ENCODE measurements at places on chromosomes 6 and 20. TPM values are rescaled to one million over a fixed set of nuclear protein-coding genes. Genes with fewer than 3 reads are reported as not detected.

FAM209B gene
- not detected for total RNA-seq

KHDC1L gene
- total RNA-seq: not detected

LINC00237 gene
- total RNA-seq: not detected

EEF1A1 gene
- total RNA-seq: 13,126 TPM

HSF2 gene
- total RNA-seq: 11.7 TPM

BLTP3A gene
- total RNA-seq: 6.0 TPM

VGLL2 gene
- not detected for total RNA-seq

HCRTR2 gene
- total RNA-seq: not detected

SLC22A3 gene
- not detected for total RNA-seq

TMEM170B gene
- total RNA-seq: 0.35 TPM

TRIM40 gene
- not detected for total RNA-seq

CRISP3 gene
- not detected for total RNA-seq

C6orf58 gene
- not detected for total RNA-seq

Measured in myometrial cell (primary cell).